ENCODE measurements at places on chromosomes 6 and 20.
A peak's percentile ranks its signal among the peaks of the same experiment; 100 is the strongest.

GRCh38 chr6:31079656-31080261 is 32.6 kb downstream of the C6orf15 start:
- peak; percentile 41 for DNase-seq

DNA sequence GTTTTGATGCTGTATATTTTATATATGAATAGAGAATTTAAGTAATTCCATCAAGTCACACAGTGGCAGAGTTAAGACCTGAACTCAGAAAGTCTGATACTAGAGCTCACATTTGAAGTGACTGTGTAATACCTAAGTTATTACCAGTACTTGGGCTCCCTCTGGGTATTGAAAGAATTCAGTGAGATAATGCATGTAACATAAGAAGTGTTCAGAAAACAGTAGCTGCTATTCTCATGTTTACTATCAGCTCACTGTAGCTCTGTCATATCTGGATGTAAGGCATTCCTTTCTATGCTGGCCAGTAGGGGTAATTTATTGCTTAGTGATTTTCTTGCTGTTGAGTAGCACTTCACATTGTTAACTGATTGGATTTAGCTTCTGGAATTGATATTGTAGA is 44.6 kb downstream of the NKX2-4 start:
- no peak for DNase-seq

DNA sequence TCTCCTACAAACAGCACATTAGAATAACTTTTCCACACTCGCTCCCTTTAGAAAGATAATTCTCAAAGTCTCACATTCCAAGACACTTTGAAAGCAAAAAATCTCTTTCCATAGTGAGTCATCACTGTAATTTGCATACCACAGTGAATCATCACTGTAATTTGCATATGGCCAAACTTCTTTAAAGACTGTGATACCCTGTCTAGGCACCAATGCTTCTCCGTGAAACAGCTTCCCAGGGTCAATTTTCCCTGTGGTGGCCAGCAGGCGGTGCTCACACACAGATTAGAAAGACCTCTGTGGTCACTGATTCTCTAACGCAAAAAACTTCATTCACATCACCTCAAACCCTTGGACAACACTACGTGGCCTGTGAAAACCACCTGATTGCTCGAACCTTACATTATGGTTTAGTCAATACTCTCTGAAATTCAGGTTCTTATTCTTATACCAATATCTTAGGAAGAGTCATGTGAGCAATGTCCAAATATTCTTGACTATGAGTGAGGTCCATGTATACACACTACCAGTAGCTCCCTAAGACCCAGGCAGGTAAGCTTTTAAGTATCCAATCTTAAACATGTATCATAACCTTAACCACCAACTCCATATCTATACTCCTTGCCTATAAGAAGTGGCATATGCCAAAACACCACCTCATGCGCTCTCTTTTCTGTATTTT is 78.5 kb upstream of the PHACTR1 start:
- peak; percentile 18 for DNase-seq

DNA sequence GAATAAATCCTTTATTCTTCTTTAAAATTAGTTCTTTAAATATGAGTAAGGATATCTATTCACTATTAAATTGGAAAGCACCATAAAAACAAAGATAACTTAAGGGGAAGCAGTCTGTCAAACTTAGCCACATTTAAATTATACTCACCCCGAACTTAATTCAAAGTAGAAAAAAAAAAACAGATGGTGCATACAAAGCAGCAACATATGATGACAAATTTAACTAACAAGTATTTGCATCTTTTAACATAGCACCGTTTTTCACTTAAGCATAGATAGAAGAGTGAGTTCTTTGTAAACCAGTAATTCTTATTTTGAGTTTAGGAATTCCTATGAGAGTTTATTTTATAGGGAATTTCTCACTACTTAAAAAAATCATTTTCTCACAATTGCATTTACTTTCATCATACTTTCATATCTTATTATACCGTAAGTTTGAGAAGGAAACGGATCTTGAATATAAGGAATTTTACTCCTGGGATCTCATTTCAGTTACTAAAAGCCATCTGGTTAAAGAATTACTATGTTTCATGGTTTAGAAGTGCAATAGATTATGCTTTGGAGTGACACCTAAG is 828.2 kb upstream of the MAP3K7 start:
- DNase-seq = no peak

DNA sequence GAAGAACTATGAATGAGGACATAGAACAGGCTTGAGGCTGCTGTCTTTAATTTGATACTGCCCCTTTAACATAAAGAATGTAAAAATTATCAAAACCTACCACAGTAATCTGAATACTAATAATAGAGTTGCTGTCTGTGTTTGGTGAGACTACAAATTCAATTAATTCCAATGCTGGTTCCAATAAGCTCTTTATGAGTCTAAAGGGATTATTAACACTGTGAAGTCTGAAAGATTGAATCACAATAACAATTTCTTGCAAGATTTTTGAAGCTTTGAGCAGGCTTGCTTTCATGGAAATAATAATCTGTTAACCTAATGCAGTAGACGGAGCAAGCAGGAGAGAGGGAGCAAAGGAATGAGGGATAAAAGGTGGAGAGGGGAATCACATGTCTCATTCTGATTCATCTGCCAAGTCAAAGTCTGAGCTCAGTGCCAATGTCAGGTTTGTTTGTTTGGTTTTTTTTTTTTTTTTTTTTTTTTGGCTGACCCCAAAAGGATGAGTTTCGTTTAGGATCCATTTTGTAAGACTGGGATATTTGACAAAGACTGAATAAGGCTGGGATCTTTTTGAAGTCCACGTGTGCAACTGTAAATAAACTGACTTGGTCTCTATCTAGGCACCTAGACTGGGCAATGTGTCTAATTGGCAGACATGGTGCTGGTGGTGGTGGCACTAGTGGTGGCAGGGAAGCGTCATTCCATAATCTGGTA is 211.6 kb downstream of the RNF144B start:
- no peak for DNase-seq

DNA sequence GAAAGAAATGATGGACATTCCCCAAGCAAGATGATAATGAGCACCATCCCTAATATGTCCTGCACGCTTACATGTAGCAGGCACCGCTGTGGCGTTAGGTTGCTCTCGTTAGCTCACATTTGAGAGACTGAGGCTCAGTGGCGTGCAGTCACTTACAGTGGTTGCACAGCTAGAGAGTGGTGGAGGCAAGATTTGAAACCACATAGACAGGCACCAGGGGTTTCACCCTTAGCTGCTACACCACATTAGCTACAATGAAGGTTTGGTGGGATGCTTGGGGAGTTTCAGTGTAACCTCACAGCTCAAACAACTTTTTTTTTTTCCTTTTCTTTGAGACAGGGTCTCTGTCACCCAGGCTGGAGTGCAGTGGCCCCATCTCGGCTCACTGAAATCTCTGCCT is 3.7 kb downstream of the COX4I2 start:
- DNase-seq = no peak

GRCh38 chr20:49916146-49917002 is 1.0 kb upstream of the SPATA2 start:
- peak; percentile 64 for DNase-seq

GRCh38 chr6:5996714-5997419 is 9.9 kb downstream of the NRN1 start:
- DNase-seq = no peak

DNA sequence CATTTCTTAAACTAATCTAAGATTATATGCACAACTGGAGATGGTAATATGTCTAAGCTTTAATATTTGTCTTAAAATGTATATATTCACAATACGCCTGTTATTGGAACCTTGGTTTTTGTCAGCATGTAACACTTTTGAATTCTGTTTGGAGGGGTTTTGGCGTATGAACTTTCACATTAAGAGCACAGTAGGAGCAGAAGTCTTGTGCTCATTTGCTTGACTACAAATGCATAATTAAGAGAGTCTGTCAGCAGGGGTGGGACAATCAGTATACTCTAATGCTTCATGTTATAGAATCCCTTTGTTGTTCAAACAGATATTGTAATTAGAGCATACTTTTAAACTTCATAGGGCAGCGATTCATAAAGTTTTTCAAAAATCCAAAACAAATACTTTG is 112.8 kb downstream of the QKI start:
- no peak for DNase-seq

DNA sequence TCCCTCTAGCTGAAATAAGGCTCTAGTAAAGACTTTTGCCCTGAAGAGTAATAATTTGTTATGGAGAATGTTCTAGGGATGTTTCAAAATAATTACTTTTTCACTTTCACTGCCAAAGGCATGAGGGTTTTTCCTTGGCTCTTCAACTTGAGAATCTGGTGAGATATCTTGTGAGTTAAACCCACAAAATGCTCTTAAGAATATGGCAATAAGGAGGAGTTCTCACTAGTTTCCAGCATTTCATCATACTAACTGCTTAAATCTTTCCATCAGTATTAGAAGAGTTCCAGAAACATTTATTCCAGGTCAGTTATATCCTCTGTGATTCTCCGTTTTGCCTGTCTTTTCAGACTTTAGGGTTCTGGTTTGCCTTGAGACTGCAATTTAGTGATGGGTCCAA is 785.6 kb upstream of the GJE1 start:
- no peak for DNase-seq

GRCh38 chr6:142870787-142871415 is 74.1 kb downstream of the HIVEP2 start:
- DNase-seq = no peak

DNA sequence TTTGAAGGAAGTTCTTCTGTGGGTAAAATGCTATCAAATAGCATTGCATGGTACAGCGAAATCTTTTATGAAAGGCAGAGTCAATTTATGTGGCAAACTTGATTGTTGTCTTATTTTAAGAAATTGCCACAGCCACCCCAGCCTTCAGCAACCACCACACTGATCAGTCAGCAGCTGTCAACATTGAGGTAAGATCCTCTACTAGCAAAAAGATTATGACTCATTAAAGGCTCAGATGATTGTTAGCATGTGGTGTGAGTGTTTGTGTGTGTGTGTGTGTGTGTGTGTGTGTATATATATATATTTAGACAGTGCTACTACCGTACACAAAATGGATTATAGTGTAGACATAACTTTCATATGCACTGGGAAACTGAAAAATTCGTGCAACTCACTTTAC is 27.8 kb downstream of the LRRN4 start:
- no peak for DNase-seq

- no peak for DNase-seq
Measured at GRCh38 chr6:42907336-42907735, 8.5 kb upstream of the PTCRA start.

- DNase-seq = no peak
Measured at GRCh38 chr6:17473554-17473953, 80.2 kb downstream of the CAP2 start.

- DNase-seq = no peak
Measured at GRCh38 chr20:44583157-44583556, 778 bp downstream of the PKIG start.

GRCh38 chr6:134609716-134610261 is 291.9 kb upstream of the SGK1 start:
- DNase-seq = no peak

GRCh38 chr6:106461084-106461483 is 100.6 kb downstream of the CRYBG1 start:
- DNase-seq = no peak

GRCh38 chr6:21053612-21054011 is 519.4 kb downstream of the CDKAL1 start:
- DNase-seq = no peak

GRCh38 chr20:58309591-58310290 is at the start of gene RAB22A:
TSS of gene RAB22A (plus strand) at chr20:58309715. CDS start at chr20:58309977, 262 bp downstream.
- peak; percentile 82 for DNase-seq

- no peak for DNase-seq
Measured at GRCh38 chr6:44667226-44667625, 279.7 kb downstream of the CDC5L start.

DNA sequence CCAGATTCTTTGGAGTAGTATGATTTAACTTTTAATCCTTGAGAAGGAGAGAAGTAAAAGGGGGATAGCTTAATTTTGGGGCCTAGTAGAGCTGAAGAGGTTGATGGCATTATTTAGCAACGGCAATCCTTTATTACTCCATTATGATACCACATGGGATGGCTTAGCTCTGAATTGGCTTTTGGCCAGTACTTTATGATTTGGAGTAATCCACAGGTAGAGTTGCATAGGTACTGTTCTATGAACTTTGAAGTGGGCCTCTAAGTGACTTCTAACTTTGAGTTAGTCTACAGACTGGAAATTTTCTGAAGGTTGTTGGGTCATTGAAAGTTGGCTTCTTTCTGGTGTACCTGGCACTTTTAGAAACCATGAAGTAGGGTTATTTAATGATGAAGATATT is 11.6 kb downstream of the YWHAB start:
- DNase-seq = no peak

DNA sequence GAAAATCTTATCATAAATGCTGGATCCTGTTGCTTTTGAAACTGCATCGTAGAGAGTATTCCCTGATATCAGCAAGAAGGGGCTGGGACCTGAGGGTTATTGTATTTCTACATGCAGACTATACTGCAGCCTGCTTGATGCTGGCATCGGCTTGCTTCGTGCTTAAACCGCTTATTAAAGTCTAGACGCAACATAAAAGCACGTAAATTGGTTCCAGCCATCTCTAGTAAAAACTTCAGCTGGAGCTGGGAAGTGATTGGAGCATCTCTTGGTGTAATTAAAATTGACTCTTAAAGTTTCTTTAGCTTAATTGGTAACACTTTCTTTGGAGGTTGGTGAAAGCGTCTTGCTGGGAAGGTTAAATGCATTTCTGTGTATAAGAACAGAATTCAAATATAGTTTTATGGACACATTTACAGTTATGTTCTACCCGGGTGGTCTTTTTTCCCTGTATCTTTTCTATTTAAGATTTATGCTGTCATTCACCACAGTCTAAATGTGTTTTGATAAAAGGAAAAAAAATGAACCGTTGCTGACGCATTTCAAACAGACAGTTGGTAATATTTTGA is 139.0 kb upstream of the JAG1 start:
- DNase-seq = no peak

GRCh38 chr6:34331371-34332050 is 61.0 kb downstream of the NUDT3 start:
- no peak for DNase-seq

GRCh38 chr20:33567949-33568348 is 78.1 kb downstream of the CBFA2T2 start:
- no peak for DNase-seq

GRCh38 chr6:90098001-90098531 is 198.6 kb downstream of the BACH2 start:
- no peak for DNase-seq

- no peak for DNase-seq
Measured at GRCh38 chr20:44034965-44035635, 120.4 kb downstream of the TOX2 start.

GRCh38 chr20:48603819-48604405 is 223.9 kb downstream of the PREX1 start:
- no peak for DNase-seq

- DNase-seq = no peak
Measured at GRCh38 chr6:36154286-36154685, 24.0 kb downstream of the MAPK13 start.

- no peak for DNase-seq
Measured at GRCh38 chr6:153942361-153942760, 96.7 kb upstream of the OPRM1 start.

DNA sequence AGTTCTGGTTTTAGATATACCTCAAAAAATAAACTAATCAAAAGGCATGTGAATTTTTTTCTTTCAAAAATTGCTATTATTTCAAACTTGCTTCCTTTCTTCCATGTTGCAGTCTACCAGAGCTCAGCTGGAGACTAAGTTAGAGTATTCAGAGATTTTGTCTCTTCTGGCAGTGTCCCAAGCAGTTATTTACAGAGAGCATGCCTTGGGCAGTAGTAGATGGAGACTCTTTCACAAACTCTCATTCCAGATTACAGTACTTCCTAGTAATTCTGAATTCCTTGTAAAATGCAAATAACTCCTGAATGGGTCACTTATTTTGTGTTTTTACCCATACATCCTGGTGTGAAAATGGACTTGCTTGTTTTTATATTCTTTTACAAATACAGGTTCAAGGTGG is 703.4 kb downstream of the EPHA7 start:
- DNase-seq = no peak

- DNase-seq = no peak
Measured at GRCh38 chr6:12490904-12491571, 200.9 kb downstream of the EDN1 start.

Measured in GM06990 (cell line).